Naive thymus-derived CD8-positive, alpha-beta T cell (primary cell): ENCODE measurements at places on chromosomes 12 and 14. TPM values are rescaled to one million over a fixed set of nuclear protein-coding genes. Genes with fewer than 3 reads are reported as not detected.

Gene TGM1
- 6.5 TPM for total RNA-seq

Gene A2ML1
- not detected for total RNA-seq

Gene TOMM20L
- total RNA-seq = not detected

Gene ZDHHC22
- total RNA-seq = not detected

Gene OTUB2
- total RNA-seq = 0.16 TPM

Gene FITM1
- total RNA-seq = 2.2 TPM
